ENCODE measurements at places on chromosomes 1 and 21.

DNA sequence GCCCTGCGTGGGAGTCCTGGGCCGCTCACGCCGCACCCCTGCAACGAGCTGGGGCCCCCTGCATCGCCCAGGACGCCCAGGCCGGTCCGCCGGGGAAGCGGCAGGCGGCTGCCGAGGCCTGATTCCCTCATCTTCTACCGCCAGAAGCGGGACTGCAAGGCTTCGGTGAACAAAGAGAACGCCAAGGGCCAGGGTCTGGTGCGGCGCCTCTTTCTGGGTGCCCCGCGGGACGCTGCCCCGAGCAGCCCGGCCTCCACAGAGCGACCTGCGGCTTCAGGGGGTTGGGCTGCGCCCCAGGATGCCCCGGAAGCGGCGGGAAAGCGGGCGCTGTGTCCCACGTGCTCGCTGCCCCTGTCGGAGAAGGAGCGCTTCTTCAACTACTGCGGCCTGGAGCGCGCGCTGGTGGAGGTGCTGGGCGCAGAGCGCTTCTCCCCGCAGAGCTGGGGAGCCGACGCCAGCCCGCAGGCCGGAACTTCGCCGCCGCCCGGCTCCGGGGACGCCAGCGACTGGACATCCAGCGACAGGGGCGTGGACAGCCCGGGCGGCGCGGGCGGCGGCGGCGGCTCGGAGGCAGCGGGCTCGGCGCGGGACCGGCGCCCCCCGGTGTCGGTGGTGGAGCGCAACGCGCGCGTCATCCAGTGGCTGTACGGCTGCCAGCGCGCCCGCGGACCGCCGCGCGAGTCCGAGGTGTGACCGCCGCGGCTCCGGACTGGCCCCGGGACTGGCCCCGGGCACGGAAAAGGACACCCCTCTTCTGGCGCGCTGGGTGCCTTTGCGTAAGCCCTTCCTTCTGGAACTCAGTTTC, 2.7 kb downstream of the FAM110D start:
- DNase-seq = peak; percentile 45

- no peak for DNase-seq
Measured at GRCh38 chr1:221237587-221237986, 358.3 kb downstream of the HLX start.

GRCh38 chr1:82215056-82215852, 414.5 kb downstream of the ADGRL2 start:
- no peak for DNase-seq

GRCh38 chr21:42865776-42866160, 13.6 kb downstream of the WDR4 start:
- no peak for DNase-seq

Data from fibroblast of pulmonary artery (primary cell).